Kidney glomerular epithelial cell (primary cell): ENCODE measurements at places on chromosomes 12 and 14.

DNA sequence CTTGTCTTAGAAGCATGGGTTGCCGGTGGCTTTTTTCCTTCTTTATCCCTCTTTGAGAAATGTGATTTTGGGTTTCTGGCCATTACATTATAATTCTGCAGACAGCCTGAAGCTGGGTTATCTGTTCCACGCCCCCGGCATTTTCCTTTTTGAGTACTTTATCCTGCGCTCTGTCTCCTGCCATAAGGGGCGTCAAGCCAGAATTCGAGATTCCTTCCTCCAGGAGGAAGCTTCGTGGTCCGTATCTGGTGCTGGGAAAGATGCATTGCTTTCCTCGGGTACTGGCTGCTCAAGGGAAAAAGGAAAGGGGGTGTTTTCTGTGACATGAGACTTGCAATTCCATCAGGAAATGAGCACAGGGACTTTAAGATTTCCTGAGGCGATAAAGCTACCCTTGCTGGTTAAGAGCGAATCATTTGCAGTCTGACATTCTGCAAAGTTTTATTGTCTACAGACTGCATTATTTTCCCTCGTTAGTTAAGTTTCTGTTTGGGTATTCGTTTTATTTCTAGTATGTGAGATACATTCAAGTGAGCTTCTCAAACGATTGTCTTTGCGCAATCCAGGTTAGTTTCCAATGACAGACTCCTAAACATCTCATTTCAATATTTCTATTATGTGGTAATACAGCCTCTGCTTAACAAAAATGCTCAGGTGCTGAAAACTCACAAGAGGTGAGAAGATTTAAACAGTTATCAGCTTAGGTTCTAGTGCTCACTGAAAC is 694 bp downstream of the AKAP5 start:
- DNase-seq = peak; percentile 50

DNA sequence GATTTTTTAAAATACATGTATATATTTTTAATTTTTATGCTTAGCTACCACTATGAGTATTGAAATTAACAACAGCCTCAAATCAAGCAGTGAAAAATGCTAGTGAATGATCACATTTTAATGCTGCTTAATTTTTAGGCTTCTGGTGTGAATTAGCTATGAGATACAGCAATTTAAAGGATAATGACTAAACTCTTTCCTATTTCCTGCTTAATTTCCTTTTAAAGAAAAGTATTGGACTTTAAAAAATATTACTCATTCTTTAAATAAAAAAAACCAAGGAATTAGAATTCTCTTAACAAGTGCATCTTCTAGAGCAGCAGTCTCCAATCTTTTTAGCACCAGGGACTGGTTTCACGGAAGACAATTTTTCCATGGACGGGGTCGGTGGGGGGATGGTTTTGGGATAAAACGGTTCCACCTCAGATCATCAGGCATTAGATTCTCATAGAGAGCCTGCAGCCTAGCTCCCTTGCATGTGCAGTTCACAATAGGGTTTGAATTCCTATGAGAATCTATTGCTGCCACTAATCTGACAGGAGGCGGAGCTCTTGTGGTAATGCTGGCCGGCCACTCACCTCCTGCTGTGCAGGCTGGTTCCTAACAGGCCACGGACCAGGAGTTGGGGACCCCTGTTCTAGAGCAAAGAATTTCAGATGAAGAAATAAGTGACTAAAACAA is 18.6 kb upstream of the NTN4 start:
- no peak for DNase-seq

DNA sequence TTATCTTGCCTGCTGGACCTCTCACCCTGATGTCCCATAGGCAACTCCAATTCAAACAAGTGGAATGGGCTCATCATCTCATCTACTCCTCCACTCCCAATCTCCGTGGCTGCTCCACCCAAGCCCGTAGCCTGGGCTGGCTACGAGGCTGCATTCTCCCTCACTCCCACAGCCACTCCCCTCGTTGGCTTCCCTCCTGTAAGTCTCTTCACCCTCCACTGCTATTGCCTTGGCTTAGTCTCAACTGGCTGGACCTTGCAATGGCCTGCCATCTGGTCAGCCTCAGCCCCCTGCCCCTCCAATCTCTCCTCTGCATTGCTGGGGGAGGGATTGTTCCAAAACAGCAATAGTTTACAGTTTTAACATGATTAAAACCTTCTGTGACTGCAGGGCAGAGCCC is 44.4 kb upstream of the PELI2 start:
- DNase-seq = no peak

DNA sequence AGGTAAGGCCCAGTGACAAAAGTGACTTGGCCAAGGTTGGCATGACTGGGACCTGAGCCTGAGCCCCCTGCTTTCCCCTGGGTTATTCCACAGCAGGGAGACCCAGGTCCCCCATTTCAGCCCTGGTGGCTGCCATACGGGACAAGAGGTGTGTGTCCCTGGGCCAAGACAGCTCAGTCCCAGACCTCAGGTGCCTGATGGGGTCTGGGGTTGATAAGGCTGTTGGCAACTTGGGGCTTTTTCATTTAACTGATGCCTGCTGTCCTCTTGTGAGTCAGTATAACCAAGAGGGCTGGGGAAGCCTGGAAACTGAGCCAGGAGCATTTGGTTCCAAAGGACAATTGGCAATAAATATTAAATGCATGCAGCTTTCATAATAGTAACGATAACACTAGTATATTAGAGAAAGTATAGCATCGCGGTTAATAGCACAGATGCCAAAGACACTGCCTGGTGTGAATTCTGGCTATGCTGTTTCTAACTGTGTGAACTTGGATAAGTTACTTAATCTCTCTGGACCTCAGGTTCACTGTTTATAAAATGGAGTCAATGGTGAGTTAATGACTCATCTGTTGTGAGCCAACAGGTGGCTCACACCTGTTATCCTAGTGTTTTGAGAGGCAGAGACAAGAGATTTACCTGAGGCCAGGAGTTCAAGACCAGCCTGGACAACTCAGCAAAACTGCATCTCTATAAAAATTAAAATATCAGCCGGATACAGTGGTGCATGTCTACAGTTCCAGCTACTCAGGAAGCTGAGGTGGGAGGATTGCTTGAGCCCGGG is 898 bp downstream of the SDSL start:
- no peak for DNase-seq

DNA sequence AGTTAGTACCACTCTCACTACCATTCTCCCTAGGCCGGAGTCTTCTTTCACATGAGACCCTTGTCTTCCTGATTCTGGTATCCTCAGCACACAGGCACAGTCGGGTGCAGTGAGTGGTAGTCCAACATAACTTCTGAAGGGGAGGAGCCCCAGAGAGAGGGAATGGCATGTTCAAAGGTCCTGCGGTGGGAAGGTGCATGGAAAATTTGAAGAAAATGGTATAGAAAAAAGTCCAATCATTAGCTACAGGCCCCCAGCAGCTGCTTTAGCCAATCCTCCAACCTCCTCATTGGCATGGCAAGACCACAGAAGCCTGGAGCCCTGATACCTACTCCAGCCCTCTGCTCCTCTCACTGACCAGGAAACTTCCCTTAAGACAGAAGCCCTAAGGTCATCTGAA is 96.6 kb downstream of the ZFP36L1 start:
- DNase-seq = no peak

DNA sequence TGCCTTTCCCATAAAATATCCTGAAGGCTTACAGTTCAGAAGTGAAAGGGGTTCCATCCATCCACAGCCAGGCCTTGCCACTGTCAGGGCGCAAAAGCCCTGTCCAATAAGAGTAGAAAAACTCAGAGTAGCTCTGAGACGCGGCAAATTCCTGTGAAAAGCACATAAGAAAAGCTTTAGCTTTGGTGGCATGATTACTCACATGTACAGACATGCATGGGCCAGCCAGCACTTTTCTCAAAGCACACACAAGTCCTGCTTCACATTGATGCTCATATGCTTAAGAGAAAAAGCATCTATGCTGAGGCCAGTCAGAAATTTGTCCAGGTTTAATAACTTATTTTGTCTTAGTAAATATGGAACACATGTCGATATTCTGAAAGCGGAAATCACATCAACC is 25.5 kb downstream of the CLEC1A start:
- no peak for DNase-seq

- DNase-seq = no peak
These were observed 198.1 kb upstream of the LRIG3 start for GRCh38 chr12:59118356-59118755.

DNA sequence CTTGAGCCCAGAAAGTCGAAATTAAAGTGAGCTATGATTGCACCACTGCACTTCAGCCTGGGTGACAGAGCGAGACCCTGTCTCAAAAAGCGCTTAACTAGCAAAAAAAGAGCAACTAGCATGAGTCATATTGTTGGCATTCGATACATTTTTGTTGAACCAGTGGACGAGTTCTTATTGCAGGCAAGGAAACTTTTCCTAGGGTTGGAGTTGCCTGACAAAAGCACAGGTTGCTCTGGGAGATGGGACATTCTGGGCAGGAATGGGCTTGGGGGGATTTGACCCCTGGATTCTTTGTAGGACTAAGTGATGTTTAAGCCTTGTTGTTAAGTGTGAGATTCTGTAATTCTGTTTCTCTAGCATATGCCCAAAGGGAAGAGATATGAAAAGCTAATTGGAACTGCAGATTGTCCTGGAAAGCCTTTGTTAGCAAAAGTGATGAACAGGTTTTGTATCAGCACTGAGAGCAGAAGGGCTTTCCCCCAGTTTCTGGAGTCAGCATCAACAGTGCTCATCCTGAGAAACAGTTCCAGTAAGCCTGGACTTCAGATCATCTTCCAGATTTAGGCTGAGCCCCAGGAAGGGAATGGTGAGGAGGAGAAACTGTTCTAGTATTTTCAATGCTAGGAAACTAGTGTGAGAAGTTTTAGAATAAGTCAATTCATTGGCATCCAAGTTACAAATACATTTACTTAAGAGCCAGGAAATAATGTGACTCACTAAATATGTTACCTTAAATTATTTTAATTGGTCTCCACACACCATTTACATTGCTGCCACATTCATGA is 123.1 kb downstream of the SRGAP1 start:
- DNase-seq = peak; percentile 46

GRCh38 chr12:56988207-56988739 is 18.1 kb downstream of the ZBTB39 start:
- DNase-seq = no peak

DNA sequence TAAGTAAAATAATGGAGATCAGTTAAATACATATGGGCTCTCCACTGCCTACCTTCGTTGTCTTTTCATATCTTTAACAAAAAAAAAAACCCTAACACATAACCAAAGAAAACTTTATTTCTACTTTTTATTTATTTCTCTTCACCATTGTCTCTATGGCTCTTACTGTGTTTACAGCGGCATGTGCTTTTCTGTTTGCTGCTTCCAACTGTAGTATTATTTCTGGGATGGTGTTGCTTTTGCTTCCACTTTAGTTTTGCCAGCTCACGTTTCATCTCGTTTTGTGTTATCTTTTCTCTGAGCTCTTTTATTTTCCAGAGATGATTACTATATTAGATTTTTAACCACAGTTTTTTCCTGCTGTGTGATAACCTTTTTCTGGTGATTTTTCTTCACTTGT is 46.1 kb downstream of the KTN1 start:
- no peak for DNase-seq
